ENCODE measurements at places on chromosomes 2 and 18.

DNA sequence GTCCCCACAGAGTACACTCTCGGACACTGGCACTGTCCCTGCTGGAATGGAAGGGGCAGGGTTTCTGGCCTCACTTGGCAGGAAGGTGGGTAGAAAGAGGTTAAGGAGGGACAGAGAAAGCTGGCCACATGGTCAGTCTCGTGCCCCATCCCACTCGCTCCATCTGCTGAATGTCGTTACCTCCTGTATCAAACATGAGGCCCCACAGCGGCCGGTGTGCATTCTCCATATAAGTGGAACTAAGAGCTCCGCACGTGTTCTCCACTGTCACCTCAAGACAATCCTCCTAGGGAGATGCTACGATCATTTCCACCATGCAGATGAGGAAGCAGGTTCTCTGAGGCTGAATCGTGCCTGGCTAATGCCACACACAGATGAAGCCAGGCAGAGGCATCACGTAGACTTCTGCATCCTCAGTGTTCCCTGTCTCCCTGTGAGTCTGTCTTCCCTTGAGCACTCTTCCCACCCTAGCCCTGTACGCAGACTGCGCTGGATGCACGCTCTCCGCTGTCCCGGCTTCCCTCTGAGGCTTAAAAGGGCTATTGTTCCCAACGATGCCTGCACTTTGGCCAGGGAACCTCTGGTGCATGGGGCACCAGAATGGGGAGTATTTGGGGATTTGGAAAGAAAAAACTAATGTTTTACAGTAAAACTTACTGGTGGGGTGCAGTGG, 35.1 kb downstream of the MAL start:
- H3K36me3 ChIP-seq = no peaks in the 10 kb centered on the region
- H3K4me1 ChIP-seq = peaks cover 12% of the 10 kb centered on the region
- no peak overlapping the region for H3K27ac ChIP-seq
- H3K27me3 ChIP-seq = no peaks in the 10 kb centered on the region
- no peak for DNase-seq
- H3K4me3 ChIP-seq = no peak overlapping the region

GRCh38 chr18:78767648-78768071, 212.0 kb upstream of the SALL3 start:
- no peak for DNase-seq
- H3K4me1 ChIP-seq = no peaks in the 10 kb centered on the region
- H3K36me3 ChIP-seq = no peaks in the 10 kb centered on the region
- H3K27ac ChIP-seq = no peak overlapping the region
- no peak overlapping the region for H3K4me3 ChIP-seq
- peaks cover 42% of the 10 kb centered on the region for H3K27me3 ChIP-seq

DNA sequence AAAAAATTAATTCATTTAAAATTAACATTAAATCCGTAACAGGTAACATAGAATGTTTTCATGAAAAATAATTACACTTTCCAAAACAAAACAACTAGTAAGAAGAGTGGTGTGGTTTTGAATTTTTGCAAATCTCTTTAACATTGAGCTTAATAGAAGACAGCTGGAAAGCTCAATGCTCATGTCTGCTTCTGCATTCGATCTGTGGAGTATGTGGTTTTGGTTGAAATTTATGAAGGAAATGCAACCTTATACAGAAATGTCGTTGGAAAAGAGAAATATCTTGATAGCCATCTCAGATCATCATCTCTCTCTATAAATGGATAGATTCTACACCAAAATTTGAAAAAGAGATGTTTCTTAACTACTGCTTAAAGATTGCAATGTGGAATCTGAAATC, 17.3 kb upstream of the FHL2 start:
- no peaks in the 10 kb centered on the region for H3K4me1 ChIP-seq
- H3K27me3 ChIP-seq = no peaks in the 10 kb centered on the region
- DNase-seq = no peak
- H3K4me3 ChIP-seq = no peak overlapping the region
- no peaks in the 10 kb centered on the region for H3K36me3 ChIP-seq
- no peak overlapping the region for H3K27ac ChIP-seq

GRCh38 chr2:97697252-97698235, 15.8 kb upstream of the ZAP70 start:
- H3K27ac ChIP-seq = no peak overlapping the region
- no peak overlapping the region for H3K4me3 ChIP-seq
- peaks cover 5% of the 10 kb centered on the region for H3K4me1 ChIP-seq

DNA sequence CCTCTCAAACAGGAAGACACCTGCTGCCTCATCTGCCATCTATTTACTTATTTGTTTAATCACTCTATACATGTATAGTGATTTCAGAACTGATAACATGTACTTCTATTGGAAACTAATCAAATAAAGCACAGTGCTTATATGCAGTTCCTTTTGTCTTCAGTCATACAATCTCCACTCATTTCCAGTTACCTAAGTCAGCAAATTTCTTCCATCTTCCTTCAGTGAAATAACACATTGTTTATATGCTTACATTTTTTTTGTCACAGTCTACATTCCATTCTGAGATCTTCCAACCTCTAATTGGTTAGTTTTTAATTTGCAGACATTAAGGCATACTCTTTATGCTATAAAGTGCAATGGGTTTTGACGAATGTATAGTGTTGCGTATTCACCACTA, 300.6 kb downstream of the NAPG start:
- H3K27ac ChIP-seq = no peak overlapping the region
- H3K27me3 ChIP-seq = no peaks in the 10 kb centered on the region
- no peaks in the 10 kb centered on the region for H3K4me1 ChIP-seq
- H3K36me3 ChIP-seq = no peaks in the 10 kb centered on the region

- no peak overlapping the region for H3K27ac ChIP-seq
- peaks cover 47% of the 10 kb centered on the region for H3K36me3 ChIP-seq
- no peaks in the 10 kb centered on the region for H3K27me3 ChIP-seq
- H3K4me1 ChIP-seq = no peaks in the 10 kb centered on the region
- DNase-seq = no peak
Measured at GRCh38 chr18:79902075-79902474, 49.4 kb downstream of the SLC66A2 start.

- H3K4me1 ChIP-seq = no peaks in the 10 kb centered on the region
- no peaks in the 10 kb centered on the region for H3K36me3 ChIP-seq
- no peak for DNase-seq
- no peak overlapping the region for H3K4me3 ChIP-seq
- H3K27me3 ChIP-seq = no peaks in the 10 kb centered on the region
- no peak overlapping the region for H3K27ac ChIP-seq
Measured at GRCh38 chr2:140604096-140604495, 1526.7 kb downstream of the LRP1B start.

- H3K27me3 ChIP-seq = no peaks in the 10 kb centered on the region
- no peaks in the 10 kb centered on the region for H3K36me3 ChIP-seq
Measured at GRCh38 chr18:74760436-74760835, 162.8 kb downstream of the ZNF407 start.

GRCh38 chr2:21095178-21095577, 28.6 kb upstream of the TDRD15 start:
- no peak overlapping the region for H3K4me3 ChIP-seq
- no peak overlapping the region for H3K27ac ChIP-seq
- no peaks in the 10 kb centered on the region for H3K36me3 ChIP-seq
- DNase-seq = no peak
- no peaks in the 10 kb centered on the region for H3K27me3 ChIP-seq

- no peak overlapping the region for H3K27ac ChIP-seq
- H3K36me3 ChIP-seq = peaks cover 30% of the 10 kb centered on the region
- no peak overlapping the region for H3K4me3 ChIP-seq
- DNase-seq = no peak
- H3K4me1 ChIP-seq = no peaks in the 10 kb centered on the region
Measured at GRCh38 chr2:100394111-100394641, 23.3 kb downstream of the CHST10 start.

DNA sequence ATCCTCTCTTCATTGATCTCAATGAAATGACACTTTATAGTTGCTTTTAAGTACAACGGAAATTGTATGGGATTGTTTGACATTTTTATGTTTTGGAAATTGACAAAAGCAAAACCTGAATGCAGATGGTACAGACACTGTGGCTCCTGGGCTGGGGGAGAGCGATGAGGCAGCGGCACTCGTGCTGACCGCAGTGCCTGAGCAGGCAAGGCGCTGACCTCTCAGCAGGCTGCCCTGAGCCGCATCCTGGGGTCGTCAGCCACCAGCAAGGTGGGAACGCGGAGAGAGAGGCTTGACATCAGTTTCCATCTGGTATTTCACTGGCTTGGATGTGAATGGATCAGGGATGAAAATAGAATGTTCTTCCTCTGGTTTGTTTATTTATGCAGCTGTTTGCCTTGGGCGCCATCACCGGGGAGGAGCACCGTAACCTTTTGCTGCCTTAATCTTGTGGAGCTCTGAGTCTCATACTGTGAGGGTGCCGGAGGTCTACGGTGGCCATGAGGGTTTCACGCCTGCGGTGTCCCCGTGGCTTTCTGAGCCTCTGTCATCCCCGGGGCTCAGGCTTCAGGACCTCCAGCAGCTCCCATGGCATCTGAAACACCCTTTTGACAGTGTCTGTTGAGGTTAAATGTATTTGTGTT, 94.8 kb upstream of the TPO start:
- no peak overlapping the region for H3K27ac ChIP-seq
- DNase-seq = no peak
- H3K4me3 ChIP-seq = no peak overlapping the region
- no peaks in the 10 kb centered on the region for H3K27me3 ChIP-seq
- H3K4me1 ChIP-seq = no peaks in the 10 kb centered on the region

- no peaks in the 10 kb centered on the region for H3K4me1 ChIP-seq
- H3K4me3 ChIP-seq = no peak overlapping the region
- no peak for DNase-seq
- no peaks in the 10 kb centered on the region for H3K36me3 ChIP-seq
Measured at GRCh38 chr2:67015681-67016080, 381.5 kb upstream of the ETAA1 start.

GRCh38 chr2:197713271-197713670, 8.1 kb downstream of the MARS2 start:
- peaks cover 9% of the 10 kb centered on the region for H3K4me1 ChIP-seq
- DNase-seq = no peak
- no peaks in the 10 kb centered on the region for H3K27me3 ChIP-seq
- no peak overlapping the region for H3K4me3 ChIP-seq
- no peaks in the 10 kb centered on the region for H3K36me3 ChIP-seq
- no peak overlapping the region for H3K27ac ChIP-seq

DNA sequence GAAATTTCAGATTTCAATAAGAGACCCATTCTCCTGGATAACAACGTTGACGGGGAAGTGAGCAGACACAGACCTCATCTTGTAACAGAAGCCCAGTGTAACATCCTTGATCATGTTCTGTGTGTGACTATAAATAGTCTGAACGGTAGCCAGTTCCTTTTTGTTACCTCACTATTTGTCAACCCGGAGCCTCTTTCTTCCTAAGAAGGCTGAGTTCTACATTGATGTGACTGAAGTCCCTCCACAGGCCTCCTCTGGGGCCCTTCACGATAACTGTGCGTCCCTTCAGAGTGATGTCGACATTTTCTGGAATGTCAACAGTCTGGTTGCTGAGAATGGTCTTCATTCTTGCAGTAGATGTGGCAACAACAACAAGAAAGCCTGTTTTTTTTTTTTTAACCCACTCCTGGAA, 6.3 kb upstream of the PLEKHM3 start:
- H3K4me1 ChIP-seq = no peaks in the 10 kb centered on the region
- no peak for DNase-seq
- H3K36me3 ChIP-seq = no peaks in the 10 kb centered on the region
- no peak overlapping the region for H3K27ac ChIP-seq
- no peaks in the 10 kb centered on the region for H3K27me3 ChIP-seq
- H3K4me3 ChIP-seq = no peak overlapping the region

GRCh38 chr2:120709608-120710041, 26.0 kb upstream of the GLI2 start:
- no peaks in the 10 kb centered on the region for H3K27me3 ChIP-seq
- no peaks in the 10 kb centered on the region for H3K4me1 ChIP-seq
- no peak for DNase-seq
- no peak overlapping the region for H3K27ac ChIP-seq
- H3K36me3 ChIP-seq = no peaks in the 10 kb centered on the region
- no peak overlapping the region for H3K4me3 ChIP-seq

- no peak for DNase-seq
- no peaks in the 10 kb centered on the region for H3K27me3 ChIP-seq
- H3K4me3 ChIP-seq = no peak overlapping the region
- H3K4me1 ChIP-seq = no peaks in the 10 kb centered on the region
- no peaks in the 10 kb centered on the region for H3K36me3 ChIP-seq
- no peak overlapping the region for H3K27ac ChIP-seq
Measured at GRCh38 chr2:224611938-224612337, 26.8 kb upstream of the CUL3 start.

DNA sequence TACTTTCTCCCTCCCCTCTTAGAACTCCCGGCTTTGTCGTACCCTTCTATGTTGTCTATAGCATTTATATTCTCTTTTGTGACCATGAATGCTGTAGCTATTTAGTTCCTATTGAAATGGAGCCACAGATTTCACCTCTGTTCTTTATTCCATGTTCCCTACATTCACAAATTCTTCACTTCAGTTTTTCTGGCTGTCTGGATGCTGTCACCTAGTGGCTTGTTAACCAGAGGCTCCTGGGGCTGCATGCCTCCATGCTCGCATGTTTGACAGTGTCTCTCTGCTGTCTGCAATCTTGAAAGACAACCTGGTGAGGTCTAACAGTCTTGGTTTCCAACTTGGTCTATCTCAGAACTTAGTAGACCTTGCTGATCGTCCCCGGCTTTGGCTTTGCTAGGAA, 48.2 kb downstream of the CFAP221 start:
- no peak overlapping the region for H3K4me3 ChIP-seq
- no peaks in the 10 kb centered on the region for H3K36me3 ChIP-seq
- H3K4me1 ChIP-seq = no peaks in the 10 kb centered on the region
- DNase-seq = no peak
- no peaks in the 10 kb centered on the region for H3K27me3 ChIP-seq

DNA sequence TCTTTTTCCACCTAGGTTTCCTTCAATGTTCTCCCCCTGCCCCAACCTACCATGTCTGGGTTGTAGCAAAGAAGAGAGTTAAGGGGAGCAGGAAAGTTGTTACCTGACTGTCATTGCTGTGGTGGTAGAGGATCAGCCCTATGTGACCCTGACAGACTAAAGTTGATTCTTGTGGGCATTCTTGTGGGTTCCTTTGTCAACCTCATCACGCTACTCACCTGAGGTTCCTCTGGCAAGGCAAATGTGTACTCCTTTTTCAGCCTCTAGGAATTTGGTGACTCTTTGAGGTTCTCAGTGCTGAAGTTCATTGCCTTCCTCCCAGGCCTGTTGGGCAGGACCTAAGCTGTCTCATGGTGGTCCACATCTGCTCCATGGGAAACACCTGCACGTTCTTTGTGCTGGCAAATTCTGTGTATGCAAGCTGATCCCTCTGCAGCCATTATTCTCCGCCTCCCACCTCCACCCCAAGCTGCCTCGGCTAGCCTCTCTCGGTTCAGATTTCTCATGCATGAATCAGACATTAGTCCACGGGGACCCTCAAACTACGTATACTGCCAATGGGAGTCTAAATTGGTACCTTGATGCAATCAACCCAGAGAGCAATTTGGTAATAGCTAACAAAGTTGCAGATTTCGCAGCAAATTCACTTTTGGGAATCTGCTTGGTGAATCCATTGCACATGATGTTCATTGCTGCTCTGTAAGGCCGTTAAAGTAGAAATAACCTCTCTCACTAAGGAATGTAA, 1.5 kb upstream of the GMCL1 start:
- H3K4me3 ChIP-seq = no peak overlapping the region
- no peaks in the 10 kb centered on the region for H3K27me3 ChIP-seq
- H3K36me3 ChIP-seq = no peaks in the 10 kb centered on the region
- DNase-seq = no peak
- no peak overlapping the region for H3K27ac ChIP-seq

GRCh38 chr2:142139384-142139783, 8.6 kb upstream of the LRP1B start:
- no peak overlapping the region for H3K4me3 ChIP-seq
- no peaks in the 10 kb centered on the region for H3K4me1 ChIP-seq
- H3K36me3 ChIP-seq = no peaks in the 10 kb centered on the region
- DNase-seq = no peak
- H3K27me3 ChIP-seq = no peaks in the 10 kb centered on the region
- H3K27ac ChIP-seq = no peak overlapping the region

All from esophagus squamous epithelium (tissue), 5 donors.